ENCODE measurements at places on chromosomes 12 and 14.

GRCh38 chr14:32129124-32129523 is 52.0 kb downstream of the ARHGAP5 start:
- DNase-seq, result no peak

DNA sequence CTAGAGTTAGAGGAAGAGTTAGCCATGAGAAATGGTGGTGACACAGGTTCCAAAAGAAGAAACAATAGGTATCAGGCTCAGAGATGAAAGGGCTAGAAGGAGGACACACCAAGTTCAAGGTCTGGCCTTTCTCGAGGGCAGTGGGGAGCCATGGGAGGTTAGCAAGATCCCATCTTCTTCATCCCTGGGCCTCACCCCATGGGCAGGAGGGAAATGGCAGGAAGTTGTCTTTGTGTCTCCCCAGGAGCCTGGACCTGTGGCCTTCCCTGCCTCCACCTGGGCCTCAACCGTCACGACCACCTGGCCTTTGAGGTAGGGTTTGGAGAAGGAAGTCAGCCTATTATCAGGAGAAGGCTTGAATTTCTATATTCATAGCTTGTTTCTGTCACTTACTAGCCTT is 5.8 kb upstream of the AQP2 start:
- no peak for DNase-seq

GRCh38 chr12:88866881-88867280 is 286.6 kb upstream of the KITLG start:
- no peak for DNase-seq

DNA sequence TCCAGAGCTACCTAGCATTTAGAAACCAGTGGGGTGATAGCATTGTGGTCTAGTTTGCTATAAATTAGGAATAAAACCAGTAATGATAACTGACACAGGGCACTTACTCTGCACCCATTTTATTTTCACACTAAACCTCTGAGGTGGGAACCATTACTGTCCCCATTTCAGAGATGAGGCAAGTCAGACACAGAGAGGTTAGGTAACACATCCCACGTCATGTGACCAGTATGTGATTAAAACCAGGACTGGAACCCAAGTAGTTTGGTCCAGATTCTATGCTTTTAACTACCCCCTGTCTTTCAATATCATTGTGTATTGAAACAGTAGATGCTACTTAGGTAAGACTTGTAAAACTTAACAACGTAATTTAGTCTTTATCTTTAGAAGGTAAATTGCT is 110.2 kb downstream of the PLXNC1 start:
- DNase-seq, result no peak

DNA sequence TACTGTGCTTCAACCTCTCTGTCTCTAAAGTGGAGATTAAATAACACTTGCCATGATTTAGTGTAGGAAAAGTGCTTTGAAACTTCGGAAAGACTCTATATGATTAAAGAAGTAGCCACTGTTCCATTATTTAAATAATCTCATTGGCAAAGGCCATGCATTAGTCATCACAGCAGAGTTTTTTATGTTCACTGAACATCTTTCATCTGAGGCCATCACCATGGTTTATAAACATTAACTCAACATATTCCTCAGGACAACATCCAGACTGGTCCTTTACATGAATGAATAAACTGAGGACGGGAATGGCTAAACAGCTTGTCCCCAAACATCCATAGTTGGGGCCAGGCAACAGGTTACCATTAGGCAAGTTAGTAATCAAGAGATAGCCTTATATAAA is 124.6 kb upstream of the FRMD6 start:
- no peak for DNase-seq

GRCh38 chr12:122021822-122022392 is at the start of gene BCL7A:
Gene BCL7A, plus strand, starts transcription at chr12:122021884. Its CDS starts 208 bp downstream, at chr12:122022092.
- DNase-seq, result no peak

- no peak for DNase-seq
Observed at GRCh38 chr14:100304825-100305323, 1.4 kb downstream of the SLC25A29 start.

- DNase-seq, result no peak
Observed at GRCh38 chr12:60052483-60052882, 456.7 kb downstream of the SLC16A7 start.

DNA sequence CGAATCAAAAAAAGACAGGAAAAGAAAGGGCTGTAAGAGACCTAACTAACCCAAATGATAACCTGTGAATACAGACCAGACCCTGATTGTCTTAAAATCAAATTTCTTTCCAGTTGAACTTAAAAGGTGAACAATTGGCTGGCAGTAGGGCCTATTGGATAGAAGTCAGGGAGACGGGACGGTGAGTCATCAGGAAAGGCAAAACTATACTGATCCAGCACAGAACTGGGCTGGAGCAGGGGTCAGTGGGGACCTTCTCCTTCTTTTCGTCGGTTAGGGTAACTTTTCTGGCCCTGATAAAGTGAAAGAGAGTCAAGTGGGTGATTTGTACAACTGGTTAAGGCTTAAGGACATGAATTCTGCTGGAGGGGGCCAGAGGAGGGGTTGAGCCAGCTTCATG is 84.9 kb upstream of the OTX2 start:
- no peak for DNase-seq

DNA sequence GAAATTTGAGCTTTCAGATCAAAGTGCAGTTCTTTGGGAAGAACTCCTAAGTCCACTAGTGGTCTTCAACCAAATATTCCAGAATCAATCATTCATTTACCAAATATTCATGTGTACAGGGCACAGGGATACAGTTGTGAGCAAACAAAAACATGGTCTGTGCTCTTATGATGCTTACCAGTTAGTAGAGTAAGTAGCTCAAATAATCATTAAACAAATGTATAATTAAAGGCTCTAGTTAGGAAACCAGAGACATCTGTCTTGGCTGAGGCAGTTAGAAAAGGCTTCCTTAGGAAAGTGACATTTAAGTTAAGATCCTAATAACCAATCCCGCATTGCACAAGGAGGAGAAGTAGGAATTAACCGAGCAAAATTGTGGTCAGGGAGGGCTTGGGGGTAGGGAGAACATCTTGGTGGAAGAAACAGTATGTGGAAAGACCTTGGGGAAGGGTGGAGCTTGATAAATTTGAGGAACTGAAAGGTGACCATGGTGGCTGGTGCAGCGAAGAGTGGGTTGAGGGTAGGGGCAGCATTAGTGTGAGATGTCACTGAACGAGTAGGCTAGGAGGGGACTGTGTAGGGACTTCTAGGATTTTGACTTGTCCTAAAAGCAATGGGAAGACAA is 40.0 kb downstream of the PEBP1 start:
- no peak for DNase-seq

DNA sequence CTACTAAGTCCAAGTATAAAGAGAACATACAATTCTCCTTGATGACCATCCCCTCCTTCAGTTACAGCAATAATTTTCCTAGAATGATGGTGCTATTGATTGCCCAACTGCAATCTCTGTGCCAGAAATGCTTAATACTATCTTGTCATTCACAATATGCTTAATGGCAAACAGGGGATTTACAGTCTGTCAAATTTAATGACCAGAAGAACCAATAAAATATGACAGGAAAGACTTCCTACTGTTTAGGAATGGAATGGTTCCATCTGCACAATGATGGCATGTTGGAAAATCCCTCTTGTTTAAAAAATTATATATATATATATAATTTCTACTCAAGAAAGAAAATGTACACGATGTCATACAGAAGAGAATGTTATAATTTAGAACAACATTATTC is 623.2 kb downstream of the CCER1 start:
- no peak for DNase-seq

- no peak for DNase-seq
Observed at GRCh38 chr14:50469982-50470381, 62.4 kb downstream of the MAP4K5 start.

GRCh38 chr12:71178162-71178561 is 20.4 kb upstream of the TSPAN8 start:
- DNase-seq, result no peak

DNA sequence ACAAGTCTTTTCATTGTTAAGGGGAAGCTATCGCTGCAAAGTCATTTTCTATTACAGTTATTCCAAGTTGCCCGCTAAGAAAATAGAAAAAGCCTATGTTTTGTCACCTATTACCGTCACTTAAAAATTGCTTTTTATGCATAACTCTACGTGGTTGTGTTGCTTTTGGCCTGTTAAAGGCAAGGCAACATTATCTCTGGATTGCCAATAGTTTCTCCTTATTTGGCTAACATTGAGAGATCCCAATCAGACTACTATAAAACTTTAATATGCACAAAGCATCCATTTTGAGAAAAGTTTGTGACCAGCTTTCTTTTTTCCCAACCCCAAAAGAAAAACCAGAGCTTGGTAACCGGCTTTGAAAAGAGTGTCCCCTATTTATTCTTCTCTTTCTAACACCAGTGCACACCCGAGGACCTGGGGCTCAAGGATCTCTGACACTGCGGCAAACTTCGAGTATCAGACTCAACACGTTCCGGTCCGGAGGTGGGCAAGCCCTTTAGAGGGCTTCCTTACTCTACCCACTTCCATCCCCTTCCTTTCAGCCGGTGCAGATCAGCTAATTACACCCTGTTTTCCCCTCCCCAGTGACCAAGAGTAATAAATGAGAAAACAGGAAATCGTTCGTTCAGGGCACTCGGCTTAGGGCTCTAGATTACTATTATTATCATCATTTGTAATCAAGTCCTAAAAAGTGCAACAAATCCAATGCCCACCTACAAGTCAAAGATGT is 1.2 kb downstream of the PPP1R12A start:
- no peak for DNase-seq

- DNase-seq, result no peak
Observed at GRCh38 chr12:85253853-85254252, 26.2 kb upstream of the ALX1 start.

GRCh38 chr14:50997712-50998111 is 53.4 kb upstream of the PYGL start:
- DNase-seq, result no peak

GRCh38 chr12:24743941-24744793 is 204.7 kb downstream of the BCAT1 start:
- DNase-seq, result no peak

DNA sequence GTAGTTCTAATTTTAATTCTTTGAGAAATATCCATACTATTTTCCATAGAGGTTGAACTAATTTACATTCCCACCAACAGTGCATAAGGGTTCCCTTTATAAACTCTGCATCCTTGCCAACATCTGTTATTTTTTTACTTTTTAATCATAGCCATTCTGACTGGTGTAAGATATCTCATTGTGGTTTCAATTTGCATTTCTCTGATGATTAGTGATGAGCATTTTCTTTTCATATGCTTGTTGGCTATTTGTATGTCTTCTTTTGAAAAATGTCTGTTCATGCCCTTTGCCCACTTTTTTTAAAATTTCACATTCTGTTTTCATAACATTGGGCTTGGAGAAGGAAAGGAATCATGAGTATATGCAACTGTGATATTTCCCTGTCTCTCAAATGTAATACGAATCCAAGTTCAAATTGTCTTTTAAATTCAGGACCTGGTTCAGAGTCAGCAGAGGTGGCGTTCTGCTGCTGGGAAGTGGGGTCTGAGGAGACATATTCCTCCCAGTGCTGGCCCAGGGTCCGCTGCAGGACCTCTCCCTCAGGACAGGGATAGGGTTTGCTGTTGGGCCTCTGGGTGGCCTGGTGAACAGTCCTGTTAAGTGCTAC is 81.2 kb upstream of the ETV6 start:
- no peak for DNase-seq

GRCh38 chr12:52147367-52147963 is 44.3 kb downstream of the KRT80 start:
- no peak for DNase-seq

DNA sequence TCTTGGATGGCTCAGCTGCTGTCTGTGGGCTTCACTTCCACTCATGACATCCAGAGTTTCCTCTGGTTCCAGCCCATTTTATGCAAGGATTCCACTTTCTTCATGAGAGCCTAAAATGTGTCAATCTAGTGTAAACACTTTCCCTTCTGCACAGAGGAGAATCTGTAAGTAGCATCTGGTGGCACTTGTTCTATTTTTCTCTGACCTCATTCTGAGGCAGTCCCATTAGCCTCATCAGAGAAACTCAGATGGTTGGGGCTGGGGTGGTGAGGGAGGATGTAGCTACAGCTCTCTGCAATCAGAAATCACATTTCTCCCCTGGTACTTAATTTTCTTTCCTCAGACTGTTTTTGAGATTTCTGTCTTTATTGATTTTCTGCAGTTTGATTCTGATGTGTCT is 81.6 kb downstream of the PRMT8 start:
- no peak for DNase-seq

DNA sequence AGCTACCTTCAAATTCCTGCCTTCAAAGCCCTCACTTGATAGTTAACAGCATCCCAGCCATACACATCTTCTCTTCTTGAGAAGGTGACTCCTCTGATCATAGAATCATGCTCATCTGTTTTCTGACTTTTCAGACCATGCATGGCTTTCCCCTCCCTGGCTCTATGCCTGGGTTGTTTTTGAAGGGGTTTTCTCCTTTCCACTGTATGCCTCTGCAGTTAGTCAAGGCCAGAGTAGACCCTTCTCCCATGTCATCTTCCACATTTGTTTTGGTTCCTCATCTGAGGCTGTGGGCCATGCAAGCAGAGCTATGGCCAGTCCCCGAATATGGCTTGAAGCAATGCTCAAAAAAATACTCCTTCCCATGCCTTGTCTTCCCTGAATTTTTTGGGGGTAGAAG is 14.3 kb upstream of the MCRS1 start:
- no peak for DNase-seq

DNA sequence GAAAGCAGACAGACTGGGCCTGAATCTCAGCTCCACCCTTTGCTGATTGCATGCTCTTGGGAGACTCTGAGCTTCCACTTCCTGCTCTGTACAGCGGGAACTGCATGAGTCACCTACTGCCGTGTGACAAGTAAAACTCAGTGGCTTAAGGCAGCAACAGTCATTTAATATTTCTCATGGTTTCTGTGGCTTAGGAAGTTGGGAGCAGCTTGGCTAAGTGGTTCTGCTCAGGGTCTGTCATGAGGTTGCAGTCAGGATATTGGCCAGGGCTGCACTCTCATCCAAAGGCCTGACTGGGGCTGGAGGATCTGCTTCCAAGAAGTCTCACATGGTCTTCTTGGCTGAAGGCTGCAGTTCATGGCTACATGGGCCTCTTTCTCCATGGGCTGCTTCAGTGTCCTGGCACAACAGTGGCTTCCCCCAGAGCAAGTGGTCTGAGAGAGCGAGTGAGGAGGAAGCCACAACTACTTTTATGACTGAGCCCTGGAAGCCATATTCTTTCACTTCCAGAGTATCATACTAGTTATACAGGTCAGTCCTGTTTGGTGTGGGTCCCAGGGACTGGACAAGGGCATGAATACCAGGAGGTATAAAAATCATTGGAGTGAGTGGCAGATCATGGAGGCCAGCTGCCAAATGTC is 49.7 kb downstream of the FAM222A start:
- no peak for DNase-seq

GRCh38 chr12:12017135-12017581 is 53.6 kb upstream of the BCL2L14 start:
- DNase-seq, result no peak
